ENCODE measurements at places on chromosomes 13 and 19. TPM values are rescaled to one million over a fixed set of nuclear protein-coding genes. Genes with fewer than 3 reads are reported as not detected.

- peaks cover 55% of the 10 kb centered on the region for H3K4me1 ChIP-seq
- no peak for DNase-seq
- H3K4me3 ChIP-seq = no peak overlapping the region
- no peaks in the 10 kb centered on the region for H3K27me3 ChIP-seq
Measured at GRCh38 chr13:33276570-33276969, 9.0 kb downstream of the STARD13 start.

DNA sequence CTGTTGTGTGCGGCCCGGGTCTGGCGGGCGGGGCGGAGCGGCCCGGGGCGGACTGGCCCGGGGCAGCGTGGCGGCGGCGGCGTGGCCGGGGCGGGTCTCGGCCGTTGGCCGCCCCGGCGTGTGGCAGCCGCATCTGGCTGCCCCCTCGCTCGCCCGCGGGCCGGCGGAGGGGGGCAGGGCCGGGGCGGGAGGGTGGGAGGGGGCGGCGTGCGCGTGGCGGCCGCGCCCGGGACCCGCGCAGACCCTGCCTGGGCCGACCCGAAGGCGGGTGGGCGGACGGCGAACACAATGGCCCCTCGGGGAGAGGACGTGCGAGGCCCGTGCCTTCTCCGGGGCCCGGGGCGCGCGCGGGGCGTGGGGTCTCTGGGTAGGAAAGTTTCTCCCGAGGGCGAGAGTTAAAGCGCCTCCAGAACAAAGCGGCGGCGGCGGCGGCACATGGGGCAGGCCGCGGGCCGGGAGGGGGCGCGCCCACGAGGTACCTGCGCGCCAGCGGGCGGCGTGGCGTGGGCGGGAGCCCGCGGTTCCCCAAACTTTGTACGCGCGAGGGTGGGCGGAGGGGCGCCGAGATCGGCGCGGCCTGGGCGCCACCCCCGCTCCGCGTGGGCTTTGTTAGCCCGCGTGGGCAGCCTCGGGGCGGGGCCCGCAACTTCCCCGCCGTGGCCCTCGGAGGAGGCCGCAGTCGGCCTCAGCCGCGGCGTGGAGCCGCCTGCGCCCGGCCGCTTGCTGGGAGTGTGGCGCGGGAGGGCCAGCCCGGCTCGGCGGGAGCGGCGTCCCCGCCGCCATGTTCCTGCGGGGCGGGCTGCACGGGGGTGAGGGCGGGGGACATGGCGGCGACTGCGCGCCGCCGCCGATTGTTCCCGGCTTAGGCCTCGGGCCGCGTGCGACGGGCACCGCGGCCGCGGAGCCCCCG, 764 bp downstream of the MIR17HG start:
- H3K4me3 ChIP-seq = peak overlapping the region; percentile 81
- H3K27me3 ChIP-seq = no peaks in the 10 kb centered on the region
- no peaks in the 10 kb centered on the region for H3K36me3 ChIP-seq
- DNase-seq = no peak

GRCh38 chr13:113179374-113180230, 21.2 kb downstream of the PROZ start:
- no peak for DNase-seq
- peaks cover 80% of the 10 kb centered on the region for H3K36me3 ChIP-seq
- no peaks in the 10 kb centered on the region for H3K4me1 ChIP-seq
- H3K4me3 ChIP-seq = no peak overlapping the region

HSD11B1L gene
- total RNA-seq = 10.3 TPM

DNA sequence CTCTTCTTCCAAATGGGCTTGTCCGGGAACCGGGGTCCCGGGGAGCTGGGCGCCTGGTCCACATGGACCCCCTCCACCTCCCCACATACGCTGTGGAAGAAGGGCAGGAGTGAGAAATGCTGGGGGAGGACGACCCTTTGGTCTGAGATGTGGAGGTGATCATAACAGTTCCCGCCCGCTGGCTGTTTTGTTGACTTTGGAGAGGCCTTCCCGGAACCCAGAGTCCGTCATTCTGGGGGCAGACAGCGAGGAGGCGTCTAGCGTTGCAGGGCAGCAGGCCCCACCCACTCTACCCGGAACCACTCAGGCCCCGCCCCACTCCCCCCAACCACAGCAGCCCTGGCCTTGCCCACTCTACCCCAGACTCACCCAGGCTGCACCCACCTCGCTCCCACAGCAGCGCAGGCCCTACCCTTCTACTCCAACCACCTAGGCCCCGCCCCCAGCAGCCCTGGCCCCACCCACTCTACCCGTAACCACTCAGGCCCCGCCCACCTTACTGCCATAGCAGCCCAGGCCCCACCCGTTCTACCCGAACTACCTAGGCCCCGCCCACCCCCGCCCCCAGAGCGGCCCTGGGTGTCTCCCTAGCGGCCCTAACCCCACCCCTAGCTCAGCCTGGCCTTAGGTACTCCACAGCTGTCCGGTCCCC, 7.1 kb downstream of the GPR108 start:
- H3K27me3 ChIP-seq = no peaks in the 10 kb centered on the region
- H3K27ac ChIP-seq = no peak overlapping the region
- H3K4me3 ChIP-seq = no peak overlapping the region
- H3K4me1 ChIP-seq = peaks cover under 1% of the 10 kb centered on the region

- no peaks in the 10 kb centered on the region for H3K4me1 ChIP-seq
- no peak overlapping the region for H3K4me3 ChIP-seq
- no peaks in the 10 kb centered on the region for H3K27me3 ChIP-seq
- no peak overlapping the region for H3K27ac ChIP-seq
Measured at GRCh38 chr13:83190020-83190419, 692.3 kb downstream of the SLITRK1 start.

DNA sequence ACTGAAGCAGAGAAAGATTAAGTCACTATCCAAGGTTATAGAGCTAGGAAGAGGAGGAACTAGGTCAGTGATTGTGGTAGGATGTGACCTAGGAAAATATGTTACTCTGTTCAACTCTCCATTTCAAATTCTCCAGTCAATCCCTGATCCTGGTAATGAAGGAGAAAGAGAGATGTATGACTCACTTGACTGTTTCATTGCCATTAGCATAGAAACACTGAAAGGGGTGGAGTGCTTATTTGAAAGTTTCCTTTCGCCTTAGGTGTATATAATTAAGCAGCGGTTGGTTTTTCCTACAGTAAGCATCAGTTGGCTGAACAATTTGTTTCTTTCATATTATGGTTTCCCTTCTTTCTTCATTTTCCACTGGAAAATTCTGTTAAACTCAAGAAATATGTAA, 198.1 kb upstream of the CSNK1A1L start:
- no peaks in the 10 kb centered on the region for H3K4me1 ChIP-seq
- H3K4me3 ChIP-seq = no peak overlapping the region
- no peak for DNase-seq
- no peaks in the 10 kb centered on the region for H3K27me3 ChIP-seq
- no peak overlapping the region for H3K27ac ChIP-seq

DNA sequence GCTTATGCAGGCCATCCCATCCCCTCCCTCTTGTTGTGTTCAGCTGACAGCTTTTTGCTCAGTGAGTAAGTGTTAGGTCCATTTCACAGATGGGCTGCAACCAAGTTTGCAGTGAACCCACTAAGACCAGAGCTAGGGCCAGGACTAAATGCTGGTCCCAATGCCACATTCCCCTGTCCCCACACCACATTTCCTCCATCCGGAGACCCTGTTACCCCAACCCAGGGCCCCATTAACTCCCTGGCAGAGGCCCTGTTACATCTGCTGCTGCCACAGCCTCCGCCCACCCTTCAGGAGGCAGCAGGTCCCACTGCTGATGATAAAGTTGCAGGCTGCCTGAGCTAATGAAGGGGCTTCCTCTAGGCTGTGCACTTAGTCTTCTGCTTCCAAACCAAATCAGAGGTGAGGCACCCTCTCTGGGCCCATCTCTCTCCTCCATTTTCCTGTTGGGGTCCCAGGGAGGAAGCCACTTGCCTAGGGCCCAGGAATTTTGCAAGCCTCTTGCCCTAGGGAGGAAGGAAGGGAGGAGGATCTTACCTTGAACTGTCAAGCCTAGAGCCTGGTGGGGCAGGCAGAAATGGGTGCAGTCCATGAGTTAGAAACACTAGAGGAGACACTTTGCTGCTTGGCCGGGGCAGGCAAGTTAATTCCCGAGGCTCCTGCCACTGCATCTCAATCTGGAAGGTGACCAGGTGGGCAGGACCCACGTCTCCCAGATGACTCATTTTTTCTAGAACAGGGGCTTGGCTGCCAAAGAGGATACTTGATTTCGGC, 3.4 kb upstream of the USF2 start:
- H3K4me1 ChIP-seq = peaks cover 55% of the 10 kb centered on the region
- no peak for DNase-seq
- H3K4me3 ChIP-seq = no peak overlapping the region
- H3K27ac ChIP-seq = peak overlapping the region; percentile 89
- H3K36me3 ChIP-seq = no peaks in the 10 kb centered on the region

ZNF799 gene
- total RNA-seq = 3.4 TPM

SPACA4 gene
- 3.9 TPM for total RNA-seq

DNA sequence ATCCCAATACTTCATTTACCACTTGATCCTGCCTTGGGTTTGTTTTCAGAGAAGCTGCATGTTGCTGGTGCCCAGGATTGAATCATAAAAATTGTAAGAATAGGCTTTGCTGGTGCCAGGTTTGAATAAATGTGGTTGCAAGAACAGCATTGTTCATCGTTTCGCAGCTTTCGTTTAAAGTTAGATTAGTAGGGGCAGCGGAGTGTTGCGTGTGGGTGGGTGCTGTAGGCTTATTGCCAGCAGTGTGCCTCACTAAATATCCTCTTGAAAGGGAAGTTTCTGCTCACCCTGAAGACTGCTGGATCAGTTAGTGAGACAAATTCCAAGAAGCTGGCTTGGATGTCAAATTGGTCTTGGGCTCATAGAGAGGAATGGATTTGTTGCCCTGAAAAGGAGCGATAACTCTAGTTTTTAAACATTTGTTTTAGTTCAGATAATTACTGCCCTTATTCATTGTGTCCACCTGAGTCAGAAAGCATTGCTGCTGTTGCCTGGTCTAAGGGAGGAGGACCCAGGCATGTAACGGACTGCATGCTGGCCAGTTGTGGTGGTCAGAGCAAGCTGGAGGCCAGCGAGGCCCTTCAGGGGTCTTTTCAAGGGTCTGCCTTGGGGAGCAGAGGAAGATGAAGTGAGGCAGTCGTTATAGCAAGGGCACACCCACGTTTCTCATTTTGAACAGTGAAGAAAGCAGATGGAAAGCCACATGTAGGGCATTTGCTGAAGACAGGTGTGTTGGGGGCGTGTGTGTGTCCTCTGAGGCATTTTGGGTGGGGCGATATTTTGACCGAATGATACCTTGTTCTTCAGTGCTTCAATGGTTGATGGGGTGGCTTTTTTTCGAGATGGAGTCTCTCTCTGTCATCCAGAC, 8.5 kb downstream of the ILF3 start:
- H3K4me3 ChIP-seq = no peak overlapping the region
- peaks cover 76% of the 10 kb centered on the region for H3K4me1 ChIP-seq
- H3K36me3 ChIP-seq = no peaks in the 10 kb centered on the region
- DNase-seq = no peak
- no peaks in the 10 kb centered on the region for H3K27me3 ChIP-seq

DZIP1 gene
- 30.0 TPM for total RNA-seq

GRCh38 chr13:72788831-72789230, 6.9 kb downstream of the PIBF1 start:
- no peak overlapping the region for H3K27ac ChIP-seq
- H3K27me3 ChIP-seq = no peaks in the 10 kb centered on the region
- no peak for DNase-seq
- H3K36me3 ChIP-seq = no peaks in the 10 kb centered on the region
- H3K4me3 ChIP-seq = no peak overlapping the region

GRCh38 chr13:112247471-112248405, 128.4 kb upstream of the SPACA7 start:
- no peaks in the 10 kb centered on the region for H3K27me3 ChIP-seq
- no peak overlapping the region for H3K27ac ChIP-seq
- H3K4me3 ChIP-seq = no peak overlapping the region
- no peaks in the 10 kb centered on the region for H3K36me3 ChIP-seq

DENND1C gene
- 2.9 TPM for total RNA-seq

- no peaks in the 10 kb centered on the region for H3K36me3 ChIP-seq
- no peak overlapping the region for H3K4me3 ChIP-seq
- no peak overlapping the region for H3K27ac ChIP-seq
- H3K4me1 ChIP-seq = no peaks in the 10 kb centered on the region
Measured at GRCh38 chr13:53144826-53145225, 116.2 kb downstream of the OLFM4 start.

All from vagina (tissue), 2 donors.